ENCODE measurements at places on chromosomes 6 and 20. TPM values are rescaled to one million over a fixed set of nuclear protein-coding genes. Genes with fewer than 3 reads are reported as not detected.
A peak's percentile ranks its signal among the peaks of the same experiment; 100 is the strongest.

The RRAGD gene
- 5.9 TPM for total RNA-seq

DNA sequence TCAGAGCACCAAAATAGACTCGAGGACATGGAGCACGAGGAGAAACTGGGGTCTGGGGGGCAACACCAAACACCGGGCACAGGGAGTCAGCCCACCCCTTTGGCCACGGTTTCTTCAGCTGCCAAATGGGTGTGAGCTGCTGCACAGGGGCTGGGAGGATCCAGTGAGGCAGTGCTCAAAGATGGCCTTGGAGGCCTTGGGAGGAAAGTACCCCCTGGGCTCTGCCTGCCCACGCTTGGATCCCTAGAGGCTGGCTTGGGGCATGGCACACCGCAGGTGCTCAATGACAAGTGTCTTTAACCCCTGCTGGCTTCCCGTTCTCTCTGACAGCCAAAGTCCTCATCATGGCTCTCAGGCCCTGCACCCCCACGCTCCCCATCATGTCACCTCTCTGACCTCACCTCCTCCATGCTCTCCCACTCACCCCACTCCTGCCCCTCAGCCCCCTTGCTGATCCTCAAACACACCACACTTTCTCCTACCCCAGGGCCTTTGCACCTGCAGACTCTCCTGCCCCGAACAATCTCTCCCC lies 190.3 kb downstream of the ANKRD60 start:
- no peaks in the 10 kb centered on the region for H3K4me1 ChIP-seq
- H3K4me3 ChIP-seq: no peak overlapping the region
- H3K27me3 ChIP-seq: peaks cover 1% of the 10 kb centered on the region
- DNase-seq: no peak
- H3K27ac ChIP-seq: no peak overlapping the region
- H3K36me3 ChIP-seq: no peaks in the 10 kb centered on the region

The GNMT gene
- not detected for total RNA-seq

DNA sequence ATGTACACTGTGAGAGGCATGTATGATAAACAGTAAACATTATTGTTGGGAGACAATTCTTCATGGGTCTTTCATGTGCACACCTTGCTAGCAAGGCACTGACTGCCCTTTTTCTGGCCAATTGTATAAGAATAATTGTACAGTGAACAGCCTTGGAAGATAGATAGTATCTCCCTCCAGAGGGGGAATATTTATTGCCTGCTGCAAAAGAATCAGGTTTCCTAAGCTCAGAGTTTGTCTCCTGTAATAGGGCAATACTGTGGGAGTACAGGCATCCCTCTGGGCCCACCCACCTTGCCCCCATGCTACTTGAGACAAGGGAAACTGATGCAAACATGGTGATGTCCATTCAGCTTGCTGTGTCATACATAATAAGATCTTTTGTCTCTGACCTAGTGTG lies 442.2 kb downstream of the HDGFL1 start:
- no peaks in the 10 kb centered on the region for H3K4me1 ChIP-seq
- H3K36me3 ChIP-seq: no peaks in the 10 kb centered on the region
- H3K27me3 ChIP-seq: no peaks in the 10 kb centered on the region
- H3K4me3 ChIP-seq: no peak overlapping the region
- DNase-seq: no peak
- no peak overlapping the region for H3K27ac ChIP-seq

GRCh38 chr20:20887593-20888265 lies 175.3 kb upstream of the RALGAPA2 start:
- H3K4me1 ChIP-seq: peaks cover 10% of the 10 kb centered on the region
- DNase-seq: no peak
- H3K27me3 ChIP-seq: no peaks in the 10 kb centered on the region
- H3K4me3 ChIP-seq: no peak overlapping the region

The DNAH8 gene
- total RNA-seq: not detected

- no peaks in the 10 kb centered on the region for H3K36me3 ChIP-seq
- no peaks in the 10 kb centered on the region for H3K4me1 ChIP-seq
- H3K4me3 ChIP-seq: no peak overlapping the region
Measured at GRCh38 chr6:48610846-48611245, 499.8 kb upstream of the PTCHD4 start.

GRCh38 chr20:50226093-50226974 lies 35.7 kb downstream of the CEBPB start:
- no peak for DNase-seq
- no peaks in the 10 kb centered on the region for H3K27me3 ChIP-seq
- H3K4me1 ChIP-seq: no peaks in the 10 kb centered on the region
- no peaks in the 10 kb centered on the region for H3K36me3 ChIP-seq
- no peak overlapping the region for H3K27ac ChIP-seq

DNA sequence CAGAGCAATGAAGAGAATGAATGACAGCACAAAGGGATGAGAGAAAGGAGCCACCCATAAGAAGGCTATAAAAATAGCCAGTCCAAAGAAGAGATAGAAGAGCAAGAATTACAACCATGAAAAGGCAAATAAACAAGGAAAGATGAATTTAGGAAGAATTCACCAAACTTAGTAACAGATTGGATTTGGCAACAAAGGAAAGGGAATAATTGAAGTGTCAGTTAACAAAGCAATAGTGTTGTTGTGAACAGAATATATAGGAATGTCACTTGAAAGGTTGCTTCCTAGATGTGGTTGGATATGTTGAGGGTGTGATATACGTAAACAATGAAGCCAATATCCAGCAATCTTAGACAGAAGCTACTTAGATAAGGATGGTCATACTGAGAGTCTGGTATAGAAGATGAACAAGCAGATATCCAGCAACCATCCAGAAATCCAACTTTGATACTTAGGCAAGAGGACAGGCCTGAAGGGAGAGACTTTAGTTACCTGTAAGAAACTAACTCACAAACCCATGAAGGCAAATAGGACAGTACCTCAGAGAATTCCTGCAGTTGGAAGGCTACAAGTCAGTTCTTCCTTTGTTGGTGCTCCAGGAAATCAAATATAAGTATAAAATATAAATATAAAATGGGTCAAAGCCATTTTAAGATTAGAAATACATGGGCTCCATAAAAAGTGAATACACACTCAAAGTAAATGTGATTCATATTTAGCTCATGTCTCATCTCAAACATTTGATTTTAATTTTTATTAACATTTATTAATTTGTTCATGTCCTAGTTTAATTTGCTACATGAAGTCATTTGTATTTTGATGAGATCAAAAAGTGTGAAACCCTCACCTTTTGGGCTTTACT lies 106.5 kb downstream of the HFE start:
- DNase-seq: no peak
- no peak overlapping the region for H3K4me3 ChIP-seq
- H3K36me3 ChIP-seq: no peaks in the 10 kb centered on the region
- peak overlapping the region; percentile 99 for H3K27ac ChIP-seq

DNA sequence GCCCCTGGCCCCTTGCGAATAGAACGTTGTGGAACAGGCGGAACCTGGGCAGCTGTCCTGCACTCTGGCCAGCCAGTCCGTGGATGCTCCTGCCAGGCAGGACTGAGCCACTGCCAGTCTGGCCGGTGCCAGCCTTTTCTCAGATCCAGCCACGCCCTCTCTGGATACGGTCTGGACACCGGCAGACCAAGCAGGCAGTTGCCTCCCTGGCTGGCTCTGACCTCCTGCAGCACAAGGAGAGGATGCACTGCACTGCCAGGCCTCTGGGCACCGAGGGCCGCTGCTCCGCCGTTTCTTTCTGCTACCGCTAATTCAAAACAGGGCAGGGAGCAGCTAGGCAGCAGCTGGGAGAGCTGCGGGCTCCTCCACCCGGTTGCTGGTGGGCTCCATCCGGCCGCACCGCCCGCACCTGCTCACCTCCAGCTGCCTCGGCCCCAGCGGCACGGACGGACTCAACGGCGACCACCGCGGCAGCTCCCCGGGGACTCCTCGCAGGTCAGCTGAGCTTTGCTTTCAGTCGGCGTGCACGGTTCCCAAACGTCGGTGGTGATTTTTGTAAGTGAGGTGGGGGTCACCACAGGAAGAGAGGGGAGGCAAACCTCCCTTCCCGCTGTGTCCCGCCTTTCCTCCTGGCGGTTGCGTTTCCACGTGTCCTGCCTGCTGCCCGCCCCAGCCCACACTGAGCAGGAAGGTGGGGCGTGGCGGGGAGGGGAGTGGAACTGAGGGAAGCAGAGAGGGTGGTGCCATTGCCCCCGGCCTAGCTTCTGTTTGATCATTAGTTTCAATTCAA lies 30.3 kb upstream of the AFDN start:
- peaks cover 17% of the 10 kb centered on the region for H3K4me1 ChIP-seq
- peak overlapping the region; percentile 51 for H3K4me3 ChIP-seq
- peak; percentile 53 for DNase-seq
- peak overlapping the region; percentile 27 for H3K27ac ChIP-seq

DNA sequence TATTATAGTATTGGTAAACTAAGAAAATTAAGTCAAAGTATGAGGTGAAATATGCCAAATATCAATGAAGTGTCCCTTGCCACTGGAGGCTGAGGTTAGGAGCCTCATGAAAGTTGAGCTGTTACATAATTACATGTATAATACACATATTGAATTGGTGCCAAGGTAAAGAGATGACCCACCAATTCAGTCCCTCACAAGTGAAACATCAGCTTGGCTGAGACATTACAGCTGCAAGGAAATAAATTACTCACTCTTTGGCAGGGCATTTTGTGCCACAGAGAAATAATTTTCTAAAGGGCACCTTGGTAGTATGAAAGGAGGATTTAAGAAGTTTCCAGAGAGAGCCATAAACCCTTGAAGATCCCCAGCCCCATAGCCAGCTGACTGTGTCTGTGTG lies 127.4 kb downstream of the ADGRG6 start:
- H3K27ac ChIP-seq: no peak overlapping the region
- H3K4me3 ChIP-seq: no peak overlapping the region
- no peaks in the 10 kb centered on the region for H3K27me3 ChIP-seq
- no peaks in the 10 kb centered on the region for H3K4me1 ChIP-seq
- DNase-seq: no peak
- H3K36me3 ChIP-seq: no peaks in the 10 kb centered on the region

The TREM2 gene
- not detected for total RNA-seq

GRCh38 chr6:49839957-49840356 lies 26.4 kb downstream of the CRISP1 start:
- no peaks in the 10 kb centered on the region for H3K36me3 ChIP-seq
- H3K4me3 ChIP-seq: no peak overlapping the region
- no peaks in the 10 kb centered on the region for H3K4me1 ChIP-seq
- no peak overlapping the region for H3K27ac ChIP-seq

DNA sequence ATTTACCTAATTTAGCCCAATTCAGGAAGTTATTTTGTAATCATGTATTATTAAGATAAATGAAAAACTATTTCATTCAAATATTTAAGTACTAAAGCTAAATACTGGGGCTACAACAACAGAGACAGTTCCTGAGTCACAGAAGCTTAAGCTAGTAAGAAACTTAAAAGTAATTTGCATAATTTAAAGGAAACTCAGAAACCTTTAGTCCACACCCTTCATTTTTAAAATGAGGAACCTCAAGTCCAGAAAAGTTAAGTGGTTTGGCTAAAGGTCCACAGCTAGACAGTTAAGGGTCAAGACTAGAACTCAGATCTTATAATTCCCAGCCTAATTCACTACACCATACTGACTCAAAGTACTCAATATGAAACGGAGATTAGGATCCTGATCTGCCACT lies 7.2 kb downstream of the LMBRD1 start:
- H3K27ac ChIP-seq: no peak overlapping the region
- H3K4me3 ChIP-seq: no peak overlapping the region
- DNase-seq: no peak
- no peaks in the 10 kb centered on the region for H3K36me3 ChIP-seq
- no peaks in the 10 kb centered on the region for H3K27me3 ChIP-seq

- H3K4me3 ChIP-seq: no peak overlapping the region
- no peak overlapping the region for H3K27ac ChIP-seq
- no peaks in the 10 kb centered on the region for H3K4me1 ChIP-seq
- no peaks in the 10 kb centered on the region for H3K36me3 ChIP-seq
- DNase-seq: no peak
- H3K27me3 ChIP-seq: no peaks in the 10 kb centered on the region
Measured at GRCh38 chr6:7819431-7820015, 91.1 kb downstream of the TXNDC5 start.

DNA sequence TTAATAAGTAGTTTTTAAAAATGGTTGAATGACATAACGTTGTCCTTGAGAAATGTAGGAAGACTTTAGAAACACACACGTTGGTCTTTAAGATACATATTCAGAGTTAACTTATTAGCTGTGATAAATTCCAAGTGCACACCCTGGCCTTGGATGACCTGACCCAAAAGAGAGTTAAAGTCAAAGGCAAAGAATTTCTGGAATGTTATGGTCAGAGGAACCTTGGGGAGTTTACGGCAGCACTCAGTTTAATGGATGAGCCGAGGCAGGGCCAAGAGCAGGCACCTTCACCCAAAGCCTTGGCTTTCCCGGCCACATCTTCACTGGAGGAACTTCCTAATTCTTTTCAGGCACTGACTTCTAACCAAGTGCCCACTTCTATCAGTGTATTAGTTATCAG lies 200.5 kb downstream of the SMOC2 start:
- H3K27ac ChIP-seq: peak overlapping the region; percentile 72
- DNase-seq: peak; percentile 60
- no peaks in the 10 kb centered on the region for H3K36me3 ChIP-seq
- peaks cover 27% of the 10 kb centered on the region for H3K4me1 ChIP-seq

DNA sequence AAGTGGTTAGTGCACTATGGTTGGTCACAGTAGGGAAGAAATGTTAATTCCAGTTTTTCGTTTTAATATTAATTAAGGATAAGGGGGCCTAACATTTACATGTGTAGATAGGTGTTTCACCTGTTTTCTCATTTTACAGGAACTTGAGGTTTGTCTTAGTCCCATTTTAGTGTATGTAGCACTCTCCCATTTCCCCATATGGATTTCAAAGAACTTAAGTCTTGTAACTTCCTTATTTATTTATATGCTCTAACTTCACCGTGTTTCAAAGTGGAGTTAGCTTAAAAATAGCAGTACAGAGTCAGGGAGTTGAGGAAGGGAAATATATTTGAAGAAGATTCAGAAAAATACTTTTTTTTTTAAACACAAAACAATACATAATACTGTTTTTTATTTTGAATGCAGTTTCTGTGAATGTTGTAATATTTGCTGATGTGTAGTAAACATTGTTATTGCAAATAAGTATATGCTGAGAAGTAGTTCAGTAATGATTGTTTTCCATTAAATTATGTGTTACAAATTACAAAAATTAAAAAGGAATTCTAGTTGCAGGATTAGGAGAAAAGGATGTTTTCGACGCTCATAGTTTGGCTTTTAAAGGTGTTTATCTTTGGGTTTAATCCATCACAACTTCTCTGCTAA lies 3.5 kb downstream of the SCAF8 start:
- peaks cover 23% of the 10 kb centered on the region for H3K4me1 ChIP-seq
- no peak for DNase-seq
- no peaks in the 10 kb centered on the region for H3K36me3 ChIP-seq
- H3K4me3 ChIP-seq: no peak overlapping the region
- H3K27me3 ChIP-seq: no peaks in the 10 kb centered on the region

The LY86 gene
- total RNA-seq: not detected

- H3K27ac ChIP-seq: peak overlapping the region; percentile 39
- no peaks in the 10 kb centered on the region for H3K27me3 ChIP-seq
- no peak for DNase-seq
- H3K36me3 ChIP-seq: peaks cover 5% of the 10 kb centered on the region
- H3K4me1 ChIP-seq: peaks cover 44% of the 10 kb centered on the region
Measured at GRCh38 chr20:58433759-58434158, 44.7 kb downstream of the VAPB start.

The SSTR4 gene
- not detected for total RNA-seq

The SLC22A1 gene
- total RNA-seq: 1.5 TPM

Data from Caco-2 (cell line).